ENCODE measurements at places on chromosomes 3 and 15.

DNA sequence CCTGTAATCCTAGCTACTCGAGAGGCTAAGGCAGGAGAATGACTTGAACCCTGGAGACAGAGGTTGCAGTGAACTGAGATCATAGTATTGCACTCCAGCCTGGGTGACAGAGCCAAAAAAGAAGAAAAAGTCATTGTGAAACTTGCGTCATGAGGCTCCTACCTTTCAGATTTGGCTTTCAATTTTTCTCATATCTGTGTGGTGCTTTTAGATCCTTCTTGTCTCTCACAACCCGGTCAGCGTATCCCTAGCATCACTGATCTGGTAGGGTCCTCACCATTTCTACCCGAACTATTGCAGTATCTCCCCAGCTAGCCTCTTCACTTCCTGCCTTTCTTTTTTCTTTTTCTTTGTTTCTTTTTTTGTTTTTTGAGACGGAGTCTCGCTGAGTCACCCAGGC is 21.6 kb upstream of the GCNT3 start:
- DNase-seq = no peak

DNA sequence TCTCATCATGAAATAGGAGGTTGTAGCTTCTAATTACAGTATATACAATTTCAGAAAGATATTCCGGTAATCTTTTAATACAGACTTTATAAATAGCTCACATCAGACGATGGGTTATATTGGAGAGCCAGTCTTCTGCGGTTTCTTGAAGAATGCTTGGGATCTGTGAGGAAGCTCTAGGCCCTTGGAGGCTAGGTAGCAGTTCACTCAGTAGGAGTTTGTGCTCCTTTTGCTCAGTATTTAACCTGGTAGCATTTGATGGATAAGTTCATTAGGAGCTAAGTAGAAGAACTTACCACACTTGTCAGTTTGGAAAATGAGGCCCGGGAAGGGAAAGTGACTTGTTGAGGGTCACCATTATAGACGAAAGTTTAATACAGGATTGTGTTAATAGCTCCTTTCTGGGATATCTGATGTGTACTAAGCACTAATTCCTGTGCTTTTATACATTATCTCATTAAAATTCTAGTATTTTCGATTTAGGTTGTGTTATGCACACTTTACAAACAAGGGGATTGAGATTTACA is 2.8 kb downstream of the FNDC3B start:
- no peak for DNase-seq

GRCh38 chr3:50358355-50358910 is 888 bp downstream of the TMEM115 start:
- no peak for DNase-seq

GRCh38 chr15:93019090-93019489 is 69.9 kb downstream of the RGMA start:
- no peak for DNase-seq

DNA sequence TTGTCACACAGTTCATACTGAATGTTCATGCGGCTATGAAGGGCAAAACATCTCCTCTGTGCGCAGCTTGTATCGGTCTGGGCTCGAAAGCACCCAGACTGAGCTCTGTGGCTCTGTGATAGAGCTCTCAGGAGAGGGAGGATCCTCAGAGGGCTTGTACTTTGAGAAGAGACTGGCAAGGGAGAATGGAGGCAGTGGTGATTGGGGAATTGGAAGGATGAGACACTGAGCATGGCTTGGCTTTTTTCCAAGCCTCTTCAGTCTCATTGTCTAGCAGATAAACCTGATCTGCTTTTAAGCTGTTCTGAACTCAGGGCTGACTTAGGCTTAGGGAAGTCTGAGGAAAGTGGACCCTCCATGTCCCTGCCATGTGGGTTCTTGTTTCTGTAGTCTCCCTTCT is 43.0 kb downstream of the RAD54L2 start:
- no peak for DNase-seq
